ENCODE measurements at places on chromosomes 6 and 20.

- no peak for DNase-seq
These were observed 183.5 kb downstream of the SASH1 start for GRCh38 chr6:148526145-148526544.

GRCh38 chr20:25090492-25091429 is 8.8 kb upstream of the VSX1 start:
- DNase-seq: no peak

DNA sequence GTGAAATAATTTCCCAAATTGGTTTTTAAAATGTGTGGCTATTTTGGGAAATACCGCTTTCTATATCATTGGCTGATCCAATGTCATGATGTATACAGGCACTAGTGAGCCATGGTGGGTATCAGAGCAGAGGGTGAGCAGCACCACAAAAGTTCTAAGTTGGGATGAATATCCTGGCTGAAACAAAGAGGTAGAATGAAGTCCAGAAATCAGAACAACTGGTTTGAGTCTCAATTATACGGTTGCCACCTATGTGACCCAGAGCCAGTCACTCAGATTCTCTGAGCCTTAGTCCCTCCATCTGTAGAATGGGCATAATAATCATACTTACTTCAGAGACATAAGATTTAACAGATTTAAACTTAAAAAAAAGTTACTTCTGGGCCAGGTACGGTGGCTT is 172.3 kb downstream of the ZFP64 start:
- peak; percentile 7 for DNase-seq

DNA sequence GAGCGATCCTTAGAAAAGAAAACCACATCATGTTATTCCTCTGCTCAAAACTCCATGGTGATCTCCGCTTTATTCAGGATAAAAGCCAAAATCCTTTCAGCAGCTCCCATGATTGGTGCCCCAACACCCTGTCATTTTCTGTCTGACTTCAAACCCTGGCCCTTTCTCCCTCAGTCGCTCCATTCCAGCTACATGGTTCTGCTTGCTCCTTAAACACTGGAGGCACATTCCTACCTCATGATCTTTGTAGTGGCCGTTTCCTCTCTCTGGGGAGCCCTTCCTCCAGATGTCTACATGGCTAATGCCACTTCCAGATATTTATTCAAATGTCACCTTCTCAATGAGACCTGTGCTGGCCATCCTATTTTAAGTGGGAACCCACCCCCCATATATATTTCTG is 100.8 kb downstream of the CAP2 start:
- DNase-seq: no peak

DNA sequence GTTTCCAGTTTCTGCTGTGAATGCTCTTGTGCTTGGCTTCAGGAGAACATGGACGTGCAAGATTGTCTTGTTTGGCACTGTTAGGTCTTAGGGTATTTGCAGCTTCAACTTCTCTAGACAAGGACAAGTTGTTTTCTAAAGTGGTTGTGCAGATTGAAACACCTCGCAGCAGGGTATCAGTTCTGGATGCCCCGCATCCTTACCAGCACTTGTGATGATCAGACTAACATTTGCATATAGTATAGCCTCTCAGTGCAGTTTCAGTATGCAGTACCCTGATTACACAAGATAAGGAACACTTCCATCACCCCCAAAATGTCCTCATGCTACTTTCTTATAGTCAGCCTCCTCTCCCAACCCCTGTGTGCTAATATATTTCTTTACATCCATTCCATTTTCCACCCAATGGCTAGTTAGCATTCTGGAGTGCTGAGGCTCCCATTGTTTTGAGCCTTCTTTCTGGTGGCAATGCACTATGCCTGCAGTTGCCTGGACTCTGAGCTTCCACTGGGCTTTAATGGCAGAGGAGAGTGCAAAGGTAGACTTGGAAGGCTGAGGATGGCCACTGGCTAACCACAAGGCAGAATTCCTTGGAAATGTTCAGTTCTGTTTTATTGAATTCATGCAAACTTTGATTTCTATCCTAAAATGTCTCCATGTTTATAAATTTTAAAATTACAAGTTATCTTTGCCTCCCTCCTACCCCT is 35.4 kb downstream of the KIF3B start:
- DNase-seq: no peak

- no peak for DNase-seq
These were observed 28.3 kb upstream of the AFDN start for GRCh38 chr6:167798453-167798852.
